HCT116 (cell line): ENCODE measurements at places on chromosomes 3 and 15. TPM values are rescaled to one million over a fixed set of nuclear protein-coding genes. Genes with fewer than 3 reads are reported as not detected.

UROC1 gene
- not detected for total RNA-seq

PLCL2 gene
- total RNA-seq = 2.2 TPM

CELF6 gene
- 0.52 TPM for total RNA-seq

SH3GL3 gene
- total RNA-seq = 1.3 TPM

ACTRT3 gene
- total RNA-seq = 1.2 TPM

EXOG gene
- total RNA-seq = 8.3 TPM

SLC51A gene
- not detected for total RNA-seq

DOCK3 gene
- total RNA-seq = 4.2 TPM

PLSCR5 gene
- not detected for total RNA-seq

THRB gene
- 2.5 TPM for total RNA-seq

FBXO40 gene
- total RNA-seq = not detected

GREM1 gene
- 0.66 TPM for total RNA-seq

DNA sequence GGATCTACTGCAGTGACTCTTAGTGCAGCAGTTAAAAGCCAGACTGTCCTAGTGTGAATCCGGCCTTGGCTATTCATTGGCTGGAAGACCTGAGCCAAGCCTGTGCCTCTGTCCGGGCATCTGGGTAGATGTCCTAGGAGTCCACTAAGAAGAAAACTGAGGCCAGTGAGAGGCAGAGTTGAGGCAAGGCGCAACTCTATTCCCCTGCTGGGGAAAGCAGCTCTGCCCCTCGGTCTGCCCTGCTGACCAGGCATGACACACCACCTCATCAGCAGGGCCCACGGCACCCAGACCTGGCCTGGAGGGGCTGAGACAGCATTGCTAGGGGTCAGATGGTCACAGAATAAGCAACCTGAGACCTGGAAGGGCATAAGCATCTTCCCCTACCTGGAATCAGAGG lies 46.7 kb upstream of the ABHD2 start:
- DNase-seq = no peak

- DNase-seq = no peak
Observed at GRCh38 chr15:77499087-77499760, 78.5 kb downstream of the HMG20A start.

DNA sequence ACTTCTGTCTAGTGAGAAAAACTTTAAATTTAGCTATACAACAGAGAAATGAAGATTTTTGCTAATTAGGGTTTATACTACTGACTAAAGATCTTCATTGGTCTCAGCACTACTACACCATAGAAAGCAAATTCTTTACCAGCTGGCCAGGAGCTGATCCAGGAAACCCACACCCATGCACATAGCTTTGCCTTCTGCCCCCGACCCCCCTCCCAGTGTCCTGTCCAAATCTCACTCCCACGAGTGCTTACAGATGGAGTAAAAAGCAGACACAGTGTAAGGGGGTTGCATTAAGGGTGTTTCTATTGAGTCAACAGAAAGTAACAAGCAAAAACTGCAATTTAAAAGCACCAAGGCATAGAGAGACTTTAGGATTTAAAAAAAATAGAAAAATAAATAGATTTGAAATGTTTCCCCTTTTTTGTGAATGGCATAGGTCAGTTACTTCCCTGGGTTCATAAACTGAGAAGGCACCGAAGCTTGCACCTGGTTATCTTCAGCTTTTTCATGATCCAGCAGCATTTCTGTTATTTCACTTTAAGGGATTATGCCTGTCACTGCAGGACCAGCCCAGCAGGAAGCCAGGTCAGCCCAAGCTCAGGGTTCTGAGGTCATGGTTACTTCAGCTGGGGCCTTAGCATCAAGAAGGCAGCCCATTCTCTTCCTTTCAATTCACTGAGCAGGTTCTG lies 124.3 kb downstream of the CTNNB1 start:
- DNase-seq = no peak

DNA sequence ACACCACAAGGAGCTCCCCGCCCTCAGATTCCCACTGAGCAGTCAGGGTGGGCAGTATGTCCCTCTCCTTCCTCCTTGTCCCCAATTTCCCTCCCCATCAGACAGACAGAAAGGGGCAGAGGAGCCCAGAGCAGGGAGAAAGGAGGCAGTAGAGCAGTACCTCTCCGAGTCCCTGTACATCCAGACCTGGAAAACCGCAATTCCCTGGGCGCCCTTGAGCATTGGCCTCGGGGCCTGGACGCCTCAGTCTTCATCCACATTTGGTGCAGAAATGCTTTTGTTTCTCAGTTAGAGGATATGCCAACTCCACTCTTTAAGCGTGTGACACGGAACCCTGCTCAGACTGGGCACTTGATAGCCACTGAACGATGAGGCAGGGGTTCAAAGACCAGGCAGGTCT lies 5.9 kb downstream of the ISG20 start:
- DNase-seq = no peak

- no peak for DNase-seq
Observed at GRCh38 chr3:171690281-171690680, 120.0 kb downstream of the PLD1 start.

DNA sequence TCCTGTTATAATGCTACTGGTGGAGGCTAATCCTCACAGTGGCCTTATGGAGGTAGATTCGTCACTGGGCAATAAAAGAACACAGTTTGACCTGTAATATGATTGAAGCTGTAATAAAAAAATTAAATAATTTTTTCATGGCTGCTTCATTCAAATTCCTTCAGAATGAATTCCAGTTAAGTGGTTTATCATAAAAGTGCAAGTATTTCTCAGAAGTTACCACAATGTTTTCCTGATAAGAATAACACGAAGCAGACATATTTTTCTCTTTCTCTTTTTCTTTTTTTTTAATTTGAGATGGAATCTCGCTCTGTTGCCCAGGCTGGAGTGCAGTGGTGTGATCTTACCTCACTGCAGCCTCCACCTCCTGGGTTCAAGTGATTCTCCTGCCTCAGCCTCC lies 15.6 kb downstream of the B4GALT4 start:
- no peak for DNase-seq

- no peak for DNase-seq
Observed at GRCh38 chr3:11019116-11019819, 26.7 kb downstream of the SLC6A1 start.

DNA sequence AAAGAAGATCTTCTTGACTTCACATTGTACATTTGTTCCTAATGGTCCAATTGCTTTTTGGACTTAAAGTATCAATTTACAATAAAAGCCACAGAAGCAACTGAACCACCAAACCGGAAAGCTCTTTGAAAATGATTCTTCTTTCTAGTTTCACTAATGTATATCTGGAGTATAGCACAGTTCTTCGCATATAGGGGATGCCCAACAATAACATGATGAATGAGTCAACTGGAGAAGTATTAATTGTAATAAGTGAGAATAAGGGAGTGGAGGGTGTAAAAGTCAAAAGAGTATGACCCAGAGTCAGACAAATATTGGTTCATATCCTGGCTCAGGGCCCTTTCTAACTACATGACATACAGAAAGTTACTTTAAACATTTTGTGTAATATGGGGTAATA lies 425.2 kb downstream of the ZBTB20 start:
- DNase-seq = no peak

- DNase-seq = no peak
Observed at GRCh38 chr15:57358571-57358970, 17.7 kb upstream of the CGNL1 start.

DNA sequence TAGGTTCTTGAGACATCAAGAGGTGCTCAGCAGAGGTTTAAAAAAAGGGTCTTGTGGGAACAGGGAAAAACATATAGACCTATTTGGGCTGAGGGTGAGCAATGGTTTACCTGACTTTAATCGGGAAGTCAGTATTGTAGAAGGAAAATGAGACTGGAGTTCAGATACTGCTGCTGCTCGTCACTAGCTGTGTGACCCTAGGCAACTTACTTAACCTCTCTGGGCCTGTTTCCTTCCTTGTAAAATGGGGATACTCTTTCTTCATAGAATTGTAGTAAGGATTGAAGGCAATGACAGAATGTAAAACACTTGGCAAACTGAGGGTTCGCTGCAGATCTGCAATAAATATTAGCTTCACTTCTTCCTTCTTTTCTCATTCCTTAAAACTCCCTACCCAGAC lies 327.5 kb upstream of the PROK2 start:
- DNase-seq = no peak

DNA sequence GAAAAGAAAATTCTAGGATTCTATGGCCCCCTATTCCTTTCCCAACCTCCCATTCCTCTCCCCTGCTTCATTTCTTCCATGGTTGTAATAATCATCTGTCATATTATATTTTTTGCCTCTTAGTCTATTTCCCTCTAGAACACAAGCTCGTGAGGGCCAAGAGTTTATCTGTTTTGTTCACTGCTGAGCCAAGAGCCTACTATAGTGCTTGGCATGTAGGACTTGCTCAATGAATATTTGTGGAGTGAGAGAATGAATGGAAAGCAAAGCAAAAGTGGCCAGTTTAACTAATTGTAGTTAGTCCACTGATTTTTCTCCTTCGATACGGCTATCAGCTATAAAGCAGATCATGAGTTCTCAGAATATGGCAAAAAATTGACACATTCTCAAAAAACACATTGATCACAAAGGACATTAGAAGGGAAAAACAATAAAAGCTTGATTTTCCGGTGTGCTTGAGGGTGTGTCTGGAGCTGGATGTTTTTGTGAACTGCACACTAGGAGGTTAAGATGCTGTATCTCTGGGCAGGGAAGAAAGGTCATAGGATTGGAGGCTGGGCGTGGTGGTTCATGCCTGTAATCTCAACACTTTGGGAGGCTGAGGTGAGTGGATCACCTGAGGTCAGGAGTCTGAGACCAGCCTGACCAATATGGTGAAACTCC lies 25.0 kb upstream of the CTSH start:
- DNase-seq = no peak

DNA sequence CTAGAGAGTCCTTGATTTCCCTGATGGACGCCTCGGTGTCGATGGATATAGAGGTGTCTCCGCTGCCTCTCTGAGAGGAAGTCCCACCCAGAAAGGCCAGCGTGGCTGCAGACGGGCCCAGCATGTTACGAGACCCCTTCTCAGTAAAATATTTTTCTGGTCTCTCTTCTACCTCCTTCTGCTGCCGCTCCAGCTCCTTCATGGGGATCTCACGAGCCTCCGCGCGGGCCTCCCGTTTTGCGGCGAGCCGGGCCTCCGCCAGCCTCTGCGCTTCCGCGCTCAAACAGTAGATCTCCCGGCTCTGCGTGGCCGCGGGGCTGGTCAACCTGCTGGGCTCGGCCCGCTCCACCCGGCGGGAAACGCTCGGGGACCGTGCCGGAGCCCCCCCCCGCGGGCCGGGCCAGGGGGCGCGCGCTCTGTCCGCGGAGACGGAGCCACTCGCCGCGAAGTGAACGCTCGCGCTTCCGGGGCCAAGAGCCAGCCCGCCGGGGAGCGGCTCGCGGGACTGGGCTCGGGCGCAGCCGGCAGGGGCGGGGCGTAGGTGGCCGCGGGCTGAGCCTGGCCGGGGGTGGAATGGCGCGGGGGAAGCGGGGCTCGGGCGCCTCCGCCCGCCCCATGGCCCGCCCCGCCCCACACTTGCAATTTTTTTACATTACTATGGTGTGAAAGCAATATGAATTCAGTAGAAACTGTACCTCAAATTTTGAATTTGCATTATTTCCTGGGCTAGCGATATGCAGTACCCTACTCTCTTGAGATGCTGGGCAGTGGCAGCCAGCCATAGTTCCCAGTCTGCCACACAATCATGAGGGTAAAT lies 10.2 kb upstream of the KCNMB3 start:
- DNase-seq = no peak

DNA sequence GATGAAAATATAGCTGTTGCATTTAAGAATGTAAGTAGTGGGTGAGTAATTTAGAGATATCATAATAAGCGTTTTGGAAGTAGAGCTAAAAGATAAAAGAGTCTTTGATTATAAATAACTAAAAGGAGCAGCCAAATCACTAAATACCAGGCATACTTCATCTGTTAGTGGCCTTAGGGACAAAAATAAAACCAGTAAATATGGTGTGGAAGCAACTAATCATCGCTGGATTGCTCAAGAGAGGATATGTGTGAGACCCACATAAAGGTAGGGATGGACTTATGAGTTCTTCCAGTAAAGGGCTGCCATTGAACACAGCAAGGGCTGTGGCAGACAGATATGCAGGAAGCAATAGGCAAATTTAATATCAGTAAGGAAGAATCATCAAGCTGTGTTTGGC lies 356.2 kb downstream of the CNTN4 start:
- DNase-seq = no peak

- DNase-seq = no peak
Observed at GRCh38 chr15:25939122-25939521, 76.0 kb upstream of the ATP10A start.

GRCh38 chr3:172036541-172037215 lies 2.7 kb upstream of the FNDC3B start:
- DNase-seq = no peak

- no peak for DNase-seq
Observed at GRCh38 chr3:117550766-117551165, 841.2 kb downstream of the TUSC7 start.

DNA sequence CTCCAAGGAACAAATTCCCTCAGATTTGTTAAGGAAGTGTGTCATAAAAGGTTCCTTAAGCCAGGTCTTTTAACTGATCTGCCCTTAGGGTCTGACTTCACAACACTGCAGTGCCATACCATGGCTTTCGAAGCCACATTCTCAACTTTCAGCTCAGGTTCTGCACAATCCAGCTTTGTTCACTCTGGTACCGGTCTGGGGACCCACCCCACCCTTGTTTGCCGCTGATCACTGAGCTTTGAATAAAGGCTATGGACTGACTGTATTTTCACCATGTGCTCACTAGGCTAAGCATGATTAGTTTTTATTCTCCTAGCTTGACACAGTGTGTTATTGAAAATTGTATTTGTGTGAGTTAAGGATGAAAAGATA lies 15.9 kb downstream of the SNX1 start:
- no peak for DNase-seq

DNA sequence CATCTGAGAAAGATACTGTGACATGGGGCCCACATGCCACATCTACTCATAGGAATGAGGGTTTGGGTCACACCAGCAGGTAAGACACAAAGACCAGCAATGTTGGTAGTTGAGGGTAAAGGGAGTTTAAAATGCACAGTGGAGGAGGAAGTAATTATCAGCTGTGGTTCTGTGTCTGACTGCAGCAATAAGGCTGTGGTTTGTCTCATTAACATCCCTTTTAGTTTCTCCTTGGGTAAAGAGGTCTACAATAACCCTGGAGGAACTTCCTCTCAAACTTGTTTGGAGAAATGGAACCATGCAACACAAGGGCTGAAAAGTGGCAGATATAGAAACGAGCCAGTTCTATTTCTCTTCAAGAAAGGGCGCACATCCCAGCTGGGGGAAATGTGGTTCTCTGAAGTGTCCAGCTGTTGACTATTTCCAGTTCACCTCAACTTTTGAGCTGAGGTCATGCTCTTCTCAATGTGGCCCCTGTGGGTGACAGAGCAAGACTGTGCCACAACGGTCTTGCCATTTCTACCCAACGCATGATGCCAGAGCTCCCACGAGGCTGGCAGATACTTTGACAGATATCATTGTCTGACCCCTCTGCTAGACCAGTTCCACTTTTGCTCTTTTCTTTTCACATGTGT lies 234.3 kb downstream of the SQOR start:
- DNase-seq = no peak

DNA sequence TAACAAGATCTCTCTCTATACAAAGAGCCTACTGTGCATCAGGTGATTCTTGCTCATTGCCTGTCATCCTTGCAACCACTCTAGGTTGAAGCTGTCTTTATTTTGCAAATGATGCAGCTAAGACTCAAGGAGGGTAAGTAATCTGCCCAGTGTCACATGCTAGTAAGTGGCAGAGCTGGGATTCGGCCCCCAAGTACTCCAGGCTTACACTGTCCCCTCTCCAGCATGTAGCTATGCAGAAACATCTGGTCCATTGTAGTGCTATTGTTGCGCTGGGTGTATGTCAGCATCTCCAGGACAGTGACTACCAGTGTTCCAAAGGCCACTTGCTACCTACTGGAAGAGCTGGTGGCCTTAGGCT lies 248.9 kb downstream of the SLCO3A1 start:
- DNase-seq = no peak
